Stimulated activated naive B cell treated with anti-CD40 and anti-IgM and Interleukin-4, amounts not matched to agents 10 μg/mL and 1 μg/mL and 100 μg/mL, for 72 hours (primary cell): ENCODE measurements at places on chromosomes 12 and 14.

DNA sequence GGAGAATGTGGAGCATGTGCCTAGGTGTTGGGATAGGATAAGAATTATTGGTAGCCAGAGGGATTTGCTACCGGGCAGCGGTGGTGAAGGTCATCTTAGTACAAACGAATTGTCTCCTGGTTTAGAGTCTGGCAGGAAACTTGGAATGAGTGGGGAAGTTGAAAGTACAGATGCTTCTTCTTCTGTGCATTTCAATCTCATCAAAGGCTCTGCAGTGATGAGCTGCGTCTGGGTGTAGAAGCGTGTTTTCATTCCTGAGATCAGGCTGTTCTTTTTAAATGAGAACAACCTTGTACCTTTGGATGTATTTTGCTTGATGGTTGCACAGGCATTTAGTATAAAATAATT is 2.1 kb downstream of the WNK1 start:
- DNase-seq: no peak
- H3K27ac ChIP-seq: peak overlapping the region; percentile 94
- H3K27me3 ChIP-seq: no peaks in the 10 kb centered on the region

- no peak for DNase-seq
- H3K27me3 ChIP-seq: no peaks in the 10 kb centered on the region
- peaks cover 4% of the 10 kb centered on the region for H3K4me1 ChIP-seq
- H3K27ac ChIP-seq: no peak overlapping the region
- no peaks in the 10 kb centered on the region for H3K36me3 ChIP-seq
Observed at GRCh38 chr14:42013153-42013552, 406.5 kb downstream of the LRFN5 start.

GRCh38 chr14:105351920-105352851 is 37.6 kb downstream of the PACS2 start:
- H3K27me3 ChIP-seq: no peaks in the 10 kb centered on the region
- peaks cover 13% of the 10 kb centered on the region for H3K36me3 ChIP-seq
- no peak overlapping the region for H3K4me3 ChIP-seq
- DNase-seq: peak; percentile 80
- H3K27ac ChIP-seq: peak overlapping the region; percentile 62

GRCh38 chr14:52150162-52150561 is 81.3 kb upstream of the NID2 start:
- H3K4me3 ChIP-seq: no peak overlapping the region
- H3K4me1 ChIP-seq: peaks cover 13% of the 10 kb centered on the region
- H3K36me3 ChIP-seq: no peaks in the 10 kb centered on the region
- DNase-seq: no peak
- H3K27me3 ChIP-seq: peaks cover 10% of the 10 kb centered on the region
- no peak overlapping the region for H3K27ac ChIP-seq

- H3K27ac ChIP-seq: no peak overlapping the region
- H3K36me3 ChIP-seq: peaks cover 3% of the 10 kb centered on the region
- peaks cover 4% of the 10 kb centered on the region for H3K27me3 ChIP-seq
- no peaks in the 10 kb centered on the region for H3K4me1 ChIP-seq
- no peak overlapping the region for H3K4me3 ChIP-seq
Observed at GRCh38 chr14:101217616-101218371, 314.3 kb upstream of the RTL1 start.

- no peak overlapping the region for H3K4me3 ChIP-seq
- H3K36me3 ChIP-seq: no peaks in the 10 kb centered on the region
- H3K27ac ChIP-seq: no peak overlapping the region
- no peaks in the 10 kb centered on the region for H3K4me1 ChIP-seq
- no peak for DNase-seq
- peaks cover 3% of the 10 kb centered on the region for H3K27me3 ChIP-seq
Observed at GRCh38 chr14:36723530-36723929, 61.9 kb downstream of the PAX9 start.
